Dermis blood vessel endothelial cell (primary cell): ENCODE measurements at places on chromosomes 5 and 9. TPM values are rescaled to one million over a fixed set of nuclear protein-coding genes. Genes with fewer than 3 reads are reported as not detected.
A peak's percentile ranks its signal among the peaks of the same experiment; 100 is the strongest.

DNA sequence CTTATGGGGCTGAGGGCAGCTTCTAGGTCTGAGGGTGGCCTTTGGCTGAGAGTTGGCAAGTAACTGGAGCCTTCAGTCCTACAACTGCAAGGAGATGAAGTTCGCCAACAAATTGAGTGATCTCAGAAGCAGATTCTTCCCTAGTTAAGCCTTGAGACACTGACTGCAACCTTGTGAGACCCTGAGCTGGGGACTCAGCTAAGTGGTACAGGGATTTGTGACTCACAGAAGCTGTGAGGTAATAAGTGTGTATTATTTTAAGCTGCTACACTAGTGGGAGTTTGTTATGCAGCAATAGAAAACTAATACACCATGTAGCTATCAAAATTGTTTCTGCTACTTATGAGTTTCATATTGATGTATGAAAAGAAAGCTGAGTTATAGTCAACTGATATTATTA is 279.2 kb downstream of the PIK3R1 start:
- no peak for DNase-seq

DNA sequence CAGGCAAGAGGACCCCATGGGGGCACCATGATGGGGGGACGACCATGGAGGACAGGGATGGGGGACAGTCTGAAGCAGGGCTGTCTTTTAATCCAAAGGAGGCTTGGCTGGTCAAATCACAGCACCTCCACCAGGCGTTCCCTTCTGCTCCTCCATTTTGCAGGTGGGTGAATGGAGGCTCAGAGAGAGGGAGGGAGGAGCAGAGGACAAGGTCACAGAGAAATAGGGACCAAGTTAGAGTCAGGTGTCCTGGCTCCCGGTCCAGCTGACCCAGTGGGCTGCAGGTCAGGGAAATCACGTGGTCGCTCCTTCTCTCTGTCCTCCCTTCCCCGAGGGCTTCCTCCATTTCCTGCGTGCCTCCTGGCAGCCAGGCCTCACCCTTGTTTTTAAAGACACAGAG is 156.4 kb upstream of the SMIM23 start:
- no peak for DNase-seq

GRCh38 chr5:72951671-72952468 is 4.0 kb upstream of the FCHO2 start:
- DNase-seq = peak; percentile 65

The KCNMB1 gene
- total RNA-seq = not detected in 2 replicates

The HSPB3 gene
- total RNA-seq = not detected in 2 replicates

The DNAI1 gene
- not detected in 2 replicates for total RNA-seq
